ENCODE measurements at places on chromosomes 11 and 22.

DNA sequence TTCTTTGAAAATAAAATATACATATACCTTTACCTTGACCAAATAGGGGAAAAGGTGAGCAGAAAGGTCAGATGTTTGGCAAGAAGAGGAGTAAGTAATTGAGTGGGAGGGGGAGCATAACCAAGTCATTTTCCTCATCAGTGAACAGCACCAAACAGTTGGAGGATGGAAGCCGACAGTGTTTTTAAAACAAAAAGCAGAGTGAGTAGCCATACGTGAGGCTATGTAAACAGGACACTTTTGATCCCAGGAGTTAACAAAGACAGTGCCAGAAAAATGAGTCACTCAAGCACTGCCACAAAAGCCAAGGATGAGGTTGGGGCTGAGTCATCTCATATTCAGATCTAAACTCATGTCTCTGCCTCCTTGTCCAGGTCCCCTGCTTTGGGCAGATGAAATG, 734.7 kb downstream of the KCNA4 start:
- DNase-seq: no peak

GRCh38 chr11:114586797-114587196, 8.8 kb downstream of the NXPE4 start:
- no peak for DNase-seq

- no peak for DNase-seq
These were observed 80.7 kb downstream of the MN1 start for GRCh38 chr22:27720860-27721259.

DNA sequence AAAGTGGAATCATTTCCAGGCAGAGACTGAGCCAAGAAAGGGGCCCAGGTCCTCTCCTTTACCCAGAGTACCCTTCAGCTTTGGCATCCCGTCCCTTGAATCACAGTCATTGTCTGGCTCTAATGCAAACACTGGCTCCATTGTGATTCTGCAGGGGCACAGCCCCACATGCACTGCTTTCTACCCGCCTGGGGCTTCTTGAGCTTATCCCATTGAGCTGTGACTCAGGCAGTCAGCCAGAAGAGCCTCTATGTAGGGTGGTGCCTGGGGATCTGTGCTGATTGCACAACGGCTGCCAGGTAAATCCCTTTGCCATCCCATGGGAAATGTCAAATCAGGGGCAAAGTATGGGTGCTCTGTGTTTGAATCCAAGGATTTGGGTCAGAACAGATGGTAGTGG, 88.9 kb downstream of the RASSF10 start:
- no peak for DNase-seq

GRCh38 chr11:123461164-123461563, 31.1 kb downstream of the GRAMD1B start:
- DNase-seq: no peak

- DNase-seq: no peak
These were observed 196.7 kb downstream of the TRIM29 start for GRCh38 chr11:119941171-119941570.

GRCh38 chr11:30257058-30257457, 26.2 kb downstream of the FSHB start:
- DNase-seq: no peak

GRCh38 chr11:60890696-60891095, 15.7 kb downstream of the PRPF19 start:
- DNase-seq: no peak

GRCh38 chr11:75531325-75531724, 5.6 kb upstream of the GDPD5 start:
- no peak for DNase-seq

All from D721Med (cell line).